Left lobe of liver (tissue), 2 donors: ENCODE measurements at places on chromosomes 2 and 18. TPM values are rescaled to one million over a fixed set of nuclear protein-coding genes. Genes with fewer than 3 reads are reported as not detected.
A peak's percentile ranks its signal among the peaks of the same experiment; 100 is the strongest.

The MC2R gene
- total RNA-seq = not detected

The GMPPA gene
- 43.4 TPM for total RNA-seq

The UGT1A5 gene
- total RNA-seq = 4.6 TPM

The IL36A gene
- total RNA-seq = not detected

The CCDC85A gene
- 0.08 TPM for total RNA-seq

GRCh38 chr2:133138693-133139092 lies 429.6 kb downstream of the NCKAP5 start:
- DNase-seq = no peak

DNA sequence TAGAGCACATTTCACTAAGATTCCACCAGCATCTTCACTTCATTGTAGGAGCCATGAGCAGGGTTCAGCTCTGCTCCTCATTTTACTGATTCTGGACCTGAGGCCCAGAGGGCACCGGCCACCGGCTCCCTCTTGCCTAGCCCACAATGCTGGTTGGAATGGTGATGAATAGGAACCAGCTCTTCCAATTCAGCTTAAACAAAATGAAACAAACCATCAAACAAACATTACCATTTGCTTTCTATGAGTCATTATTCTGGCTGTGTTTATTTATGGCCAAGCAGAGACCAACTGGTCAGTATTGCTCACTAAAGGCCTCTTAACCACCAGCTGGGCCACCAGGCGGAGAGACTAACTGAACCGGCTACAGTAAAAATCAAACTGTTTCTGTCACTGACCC lies 176.7 kb downstream of the MTX2 start:
- DNase-seq = no peak

GRCh38 chr2:108236676-108237335 lies 3.0 kb upstream of the SULT1C3 start:
- DNase-seq = no peak

DNA sequence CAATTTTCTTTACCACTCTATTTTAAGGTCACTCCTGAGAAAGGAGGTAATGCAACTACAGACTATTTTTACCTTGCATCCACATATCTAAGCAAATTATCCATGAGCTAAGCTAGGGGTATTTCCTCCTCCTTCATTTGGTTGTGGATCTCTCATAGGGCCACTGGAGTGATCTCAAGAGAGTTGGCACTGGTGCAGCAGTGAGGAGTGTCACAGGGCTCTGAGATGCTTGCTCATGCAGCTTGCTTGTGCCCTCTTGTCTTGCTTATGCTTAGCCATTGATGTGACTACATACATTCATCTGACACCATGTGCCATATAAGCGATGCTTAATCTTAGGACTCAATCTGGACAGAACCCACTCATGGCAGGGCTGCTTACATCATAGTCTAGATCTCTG lies 950.3 kb downstream of the TSN start:
- DNase-seq = no peak

DNA sequence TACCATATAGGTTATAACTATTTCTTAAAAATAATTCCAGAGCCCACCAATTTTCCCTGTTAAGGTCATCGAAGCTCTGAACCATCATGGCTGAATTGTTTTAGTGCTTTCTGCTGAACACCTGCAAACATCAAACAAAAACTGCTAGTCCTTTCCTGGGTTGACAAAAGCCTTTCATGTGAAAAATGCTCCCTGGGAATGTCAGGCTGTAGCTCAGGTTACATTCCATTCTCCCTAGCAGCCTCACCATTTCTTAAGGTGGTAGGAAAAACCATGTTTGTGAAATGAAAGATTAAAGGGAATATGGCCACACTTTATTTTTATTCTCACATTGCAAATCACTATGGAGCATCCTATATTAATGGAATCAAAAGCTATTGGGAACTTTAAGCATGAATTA lies 5.7 kb downstream of the TCF4 start:
- no peak for DNase-seq

- DNase-seq = no peak
Measured at GRCh38 chr18:41644466-41644865, 310.6 kb upstream of the PIK3C3 start.

GRCh38 chr2:15842758-15843666 lies 97.3 kb upstream of the MYCN start:
- no peak for DNase-seq

- DNase-seq = no peak
Measured at GRCh38 chr2:163983911-163984310, 248.1 kb upstream of the FIGN start.

DNA sequence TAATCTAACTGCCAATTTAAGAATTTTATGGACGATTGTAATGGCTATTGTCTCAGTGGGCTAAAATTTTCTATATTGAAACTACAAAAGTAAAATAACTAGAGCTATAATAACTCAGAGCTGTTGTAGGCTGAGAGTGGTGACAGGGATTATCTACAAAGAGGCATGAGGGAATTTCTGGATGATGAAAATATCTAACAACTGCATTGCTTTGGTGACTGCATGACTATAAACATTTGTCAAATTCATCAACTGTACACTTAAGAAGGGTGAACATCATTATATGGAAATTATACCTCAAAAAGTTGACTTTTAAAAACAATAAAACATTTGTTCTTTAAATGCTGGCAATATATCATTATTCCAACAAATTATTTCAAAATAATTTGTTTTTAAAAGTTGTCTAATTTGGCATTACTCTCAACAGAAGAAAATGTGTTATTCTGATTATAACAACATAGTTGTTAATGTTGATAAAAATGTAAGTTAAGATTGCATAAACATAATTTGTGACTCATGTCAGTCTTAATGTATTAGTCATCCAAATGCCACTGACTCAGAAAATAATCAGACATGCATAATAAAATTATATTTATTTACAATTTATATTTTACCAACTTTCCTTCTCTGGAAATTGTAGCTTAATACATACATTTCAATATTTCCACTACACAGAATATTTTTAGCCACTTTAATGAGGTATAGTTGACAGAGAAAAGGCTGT lies 865.1 kb upstream of the VRK2 start:
- no peak for DNase-seq

DNA sequence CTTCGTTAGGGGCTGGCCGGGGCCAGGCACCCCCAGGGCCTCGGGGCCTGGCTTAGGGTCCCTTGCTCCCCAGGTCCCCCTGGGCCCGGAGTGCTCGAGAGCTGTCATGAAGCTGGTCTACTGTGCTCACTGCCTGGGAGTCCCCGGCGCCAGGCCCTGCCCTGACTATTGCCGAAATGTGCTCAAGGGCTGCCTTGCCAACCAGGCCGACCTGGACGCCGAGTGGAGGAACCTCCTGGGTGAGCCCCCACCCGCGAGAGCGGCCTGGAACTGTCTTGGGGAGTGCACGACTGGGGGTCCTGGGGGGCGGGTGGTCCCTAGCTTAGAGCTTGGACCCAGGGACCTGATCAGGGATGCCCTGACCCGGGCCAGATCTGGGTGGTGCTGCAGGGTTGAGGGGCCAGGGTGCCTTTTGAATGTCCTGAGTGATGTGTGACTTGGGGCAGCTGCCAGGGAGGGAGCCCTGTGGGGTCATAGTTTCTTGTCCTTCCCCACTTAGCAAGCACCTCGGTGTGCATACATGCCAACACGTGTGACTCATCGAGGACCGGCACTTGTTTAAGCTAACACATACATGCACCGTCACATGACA lies 27.9 kb downstream of the GPC1 start:
- peak; percentile 44 for DNase-seq

DNA sequence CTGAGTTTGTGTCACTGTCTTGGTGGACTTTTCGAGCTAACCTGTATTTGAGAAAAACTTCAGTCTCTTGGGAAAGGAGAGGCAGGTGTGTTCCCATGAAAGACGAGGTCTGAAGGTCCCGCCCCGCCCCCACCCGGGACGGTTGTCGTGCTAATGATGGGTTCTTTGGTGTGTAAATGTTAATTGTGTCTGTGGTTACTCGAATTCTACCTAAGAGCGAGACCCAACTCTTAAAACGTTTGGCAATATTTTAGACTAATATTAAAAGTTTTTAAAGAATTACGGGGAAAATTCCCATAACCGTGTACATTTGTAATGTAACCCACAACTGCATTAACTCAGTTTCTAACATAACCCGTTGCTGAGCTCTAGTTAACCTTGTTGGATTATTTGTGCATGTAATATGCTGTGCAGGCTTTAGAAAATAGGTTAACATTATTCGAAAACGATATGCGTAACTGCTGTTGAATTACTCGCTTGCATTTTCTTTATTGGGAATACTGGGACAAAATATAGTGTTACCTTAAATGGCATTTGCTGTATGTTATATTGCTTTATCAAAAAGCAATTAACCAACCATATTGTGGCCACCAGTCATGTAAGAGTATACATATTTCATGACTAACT lies 833 bp downstream of the EPB41L5 start:
- no peak for DNase-seq

- DNase-seq = no peak
Measured at GRCh38 chr18:10497206-10497749, 28.5 kb upstream of the NAPG start.

DNA sequence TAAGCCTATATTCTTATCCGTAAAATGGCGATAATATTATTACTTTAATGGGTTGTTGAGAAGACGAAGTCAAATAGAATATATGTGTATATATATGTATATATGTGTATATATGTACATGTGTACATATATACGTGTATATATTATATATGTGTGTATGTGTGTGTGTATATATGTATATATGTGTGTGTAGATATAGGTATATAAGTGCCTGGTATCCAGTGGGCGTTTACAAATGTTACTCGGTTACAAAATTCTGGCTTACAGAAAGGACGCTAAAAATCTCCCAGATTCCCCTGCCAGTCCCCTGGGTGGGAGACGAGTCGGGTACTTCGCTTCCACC lies 295 bp upstream of the MTX2 start:
- no peak for DNase-seq

DNA sequence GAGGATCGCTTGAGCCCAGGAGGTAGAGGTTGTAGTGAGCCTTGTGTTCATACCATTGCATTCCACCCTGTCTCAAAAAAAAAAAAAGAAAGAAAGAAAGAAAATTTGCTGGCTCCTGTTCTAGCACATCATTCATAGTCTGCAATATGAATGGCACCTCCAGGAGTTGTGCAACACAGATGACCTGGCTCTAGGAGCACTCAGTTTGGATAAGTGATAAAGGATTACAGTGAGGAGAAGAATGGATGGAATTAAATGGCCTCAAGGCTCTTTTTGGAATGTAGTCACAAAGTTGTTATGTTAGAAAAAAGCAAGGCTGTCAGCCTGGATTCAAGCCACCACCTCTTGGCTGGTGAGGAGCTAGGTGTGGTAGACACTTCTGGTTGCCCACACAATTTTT lies 21.5 kb upstream of the SPRED2 start:
- DNase-seq = no peak

GRCh38 chr2:170922634-170923494 lies 6.2 kb upstream of the GORASP2 start:
- no peak for DNase-seq
